Esophagus muscularis mucosa (tissue), 4 donors: ENCODE measurements at places on chromosomes 7 and 10. TPM values are rescaled to one million over a fixed set of nuclear protein-coding genes. Genes with fewer than 3 reads are reported as not detected.

HOXA7 gene
- 0.46 TPM for total RNA-seq

ANKRD16 gene
- total RNA-seq: 9.0 TPM

PDE6C gene
- not detected for total RNA-seq

CFTR gene
- total RNA-seq: not detected

TMEM270 gene
- total RNA-seq: not detected

GJC3 gene
- not detected for total RNA-seq

C7orf57 gene
- not detected for total RNA-seq

WEE2 gene
- total RNA-seq: not detected

SPDYE2B gene
- total RNA-seq: not detected
